ENCODE measurements at places on chromosomes 2 and 18.

- DNase-seq: no peak
Observed at GRCh38 chr2:10460366-10460796, 12.3 kb upstream of the ODC1 start.

GRCh38 chr2:130892793-130893785, 56.4 kb downstream of the ARHGEF4 start:
- no peak for DNase-seq

- no peak for DNase-seq
Observed at GRCh38 chr2:150640039-150640438, 152.6 kb upstream of the RND3 start.

DNA sequence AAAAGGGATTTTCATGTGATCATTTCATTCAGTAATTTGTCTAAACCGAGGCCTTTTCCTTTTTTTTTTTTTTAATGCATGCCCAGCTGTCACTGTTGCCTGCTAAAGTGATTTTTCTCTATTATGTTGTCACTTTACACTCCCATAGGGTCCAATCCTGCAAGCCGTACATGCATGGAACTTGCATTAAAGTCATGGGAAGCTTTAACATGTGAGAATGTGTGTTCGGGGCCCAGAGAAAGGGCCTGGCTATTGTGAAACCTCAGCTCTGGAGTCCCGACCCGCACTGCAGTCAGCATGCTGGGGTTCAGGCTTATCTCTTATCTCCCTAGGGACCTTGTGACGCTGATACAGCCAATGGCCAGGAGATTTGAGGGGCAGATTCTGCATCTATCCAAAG, 474.6 kb downstream of the SLC4A3 start:
- DNase-seq: peak; percentile 51

GRCh38 chr2:189951791-189952535, 110.6 kb downstream of the MSTN start:
- no peak for DNase-seq

GRCh38 chr18:57555134-57555533, 31.4 kb downstream of the FECH start:
- DNase-seq: no peak

- DNase-seq: no peak
Observed at GRCh38 chr18:42549596-42549995, 565.9 kb downstream of the RIT2 start.

DNA sequence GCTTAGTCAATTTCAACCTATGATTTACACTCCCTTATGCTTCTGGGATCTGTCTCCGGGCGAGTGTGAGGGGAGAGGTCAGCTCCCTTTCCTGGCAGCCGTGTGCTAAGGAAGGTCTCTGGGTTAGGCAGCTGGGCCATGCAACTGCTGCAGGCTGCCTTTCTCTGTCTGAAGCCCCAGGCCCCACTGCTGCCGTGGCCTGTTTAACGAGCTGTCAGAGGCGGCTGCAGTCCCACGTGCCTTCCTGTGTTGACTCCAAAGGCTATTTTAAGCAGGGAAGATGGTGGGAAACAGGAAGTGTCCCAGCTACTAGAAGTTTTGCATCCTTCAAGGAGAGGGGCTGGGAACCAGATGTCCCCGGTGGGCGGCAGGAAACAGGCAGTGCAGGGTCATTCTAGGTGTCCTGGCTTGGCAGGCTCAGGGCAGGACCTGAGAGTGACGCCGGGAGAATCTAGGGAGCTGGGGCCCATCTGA, 186.4 kb downstream of the TNS1 start:
- no peak for DNase-seq

DNA sequence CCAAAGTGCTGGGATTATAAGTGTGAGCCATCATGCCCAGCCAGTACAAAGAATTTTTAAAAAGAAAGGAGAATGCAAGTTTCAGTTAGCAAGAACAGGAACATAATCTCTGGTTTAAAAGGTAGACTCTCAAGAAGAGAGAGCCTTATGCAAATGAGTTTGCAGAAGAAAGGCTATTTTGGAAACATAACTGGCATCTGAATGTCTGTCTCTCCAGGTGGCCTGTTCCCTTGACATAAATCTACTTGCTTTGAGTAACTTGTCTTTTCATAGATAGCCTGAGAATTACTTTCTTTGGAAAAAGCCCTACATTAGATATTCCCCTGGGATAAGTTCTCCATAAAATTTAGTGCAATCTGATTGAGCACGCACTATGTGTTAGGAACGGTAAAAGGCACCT, 109.6 kb downstream of the ICOS start:
- no peak for DNase-seq

- DNase-seq: no peak
Observed at GRCh38 chr2:215870088-215870490, 143.3 kb downstream of the MREG start.

- no peak for DNase-seq
Observed at GRCh38 chr2:16096962-16097361, 156.6 kb downstream of the MYCN start.

DNA sequence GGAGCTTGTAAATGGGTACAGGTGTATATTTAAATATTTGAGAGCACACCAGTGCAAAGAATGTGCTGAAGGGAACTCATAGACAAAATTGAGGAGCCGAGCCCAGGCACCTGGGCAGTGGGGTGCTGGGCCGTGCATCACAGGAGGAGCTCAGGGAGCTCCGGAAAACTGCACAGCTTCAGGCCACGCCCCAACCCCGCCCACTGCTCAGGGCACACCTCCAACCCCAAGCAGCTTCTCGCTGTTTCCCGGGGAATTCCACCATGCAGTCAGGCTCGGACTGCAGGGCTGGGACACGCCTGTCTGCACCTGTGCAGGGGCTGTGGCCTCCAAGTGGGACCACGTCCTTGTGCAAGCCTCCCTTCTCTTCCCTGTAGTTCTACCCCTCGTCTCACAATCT, 243.0 kb downstream of the HDAC4 start:
- no peak for DNase-seq

DNA sequence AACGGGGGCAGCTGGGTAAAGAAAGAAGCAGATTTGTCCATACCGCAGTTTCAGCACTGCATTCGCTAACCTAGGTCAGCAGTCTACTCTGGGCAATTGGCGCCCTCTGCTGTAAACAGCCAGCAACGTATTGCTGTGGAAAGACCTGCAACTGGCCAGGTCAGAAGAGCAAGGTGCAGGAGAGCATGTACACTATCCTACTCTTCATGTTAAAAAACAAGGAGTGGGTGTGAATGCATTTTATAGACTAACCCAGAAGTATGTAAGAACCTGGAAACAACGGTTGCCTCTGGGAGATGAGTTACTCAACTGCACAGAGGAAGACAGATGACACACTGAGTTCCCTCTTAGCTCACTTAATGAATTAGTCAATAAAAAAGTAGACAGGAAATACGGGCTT, 6.2 kb downstream of the MRPS5 start:
- DNase-seq: peak; percentile 35

- no peak for DNase-seq
Observed at GRCh38 chr2:182862091-182862490, 4.3 kb downstream of the FRZB start.

All from NCI-H2171 (cell line).